ENCODE measurements at places on chromosomes 2 and 18.

DNA sequence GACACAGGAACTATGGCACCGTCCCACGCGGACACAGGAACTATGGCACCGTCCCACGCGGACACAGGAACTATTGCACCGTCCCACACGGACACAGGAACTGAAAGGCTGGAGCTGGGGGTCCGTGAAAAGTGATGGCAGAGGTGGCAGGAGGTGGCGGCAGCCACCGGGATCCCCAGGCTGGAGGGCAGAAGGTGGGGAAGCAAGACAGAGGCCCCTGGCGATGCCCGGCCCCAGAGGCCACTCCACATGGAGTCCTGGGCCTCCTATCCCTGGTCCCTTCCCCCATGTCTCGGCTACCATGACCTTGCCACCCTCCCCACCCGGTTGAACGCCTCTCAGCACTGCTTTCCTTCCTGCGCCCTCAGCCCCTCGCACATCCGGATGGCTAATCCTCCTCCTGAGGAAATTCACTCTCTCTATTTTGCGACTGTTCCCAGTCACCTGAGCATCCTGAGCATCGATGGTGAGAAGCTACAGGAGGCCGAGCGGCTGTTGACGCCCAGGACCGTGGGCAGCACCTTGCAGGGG, 181.4 kb downstream of the TMEM18 start:
- DNase-seq, result no peak

GRCh38 chr2:184879671-184880070, 281.3 kb downstream of the ZNF804A start:
- DNase-seq, result no peak

- no peak for DNase-seq
These were observed 90.3 kb downstream of the SLC25A12 start for GRCh38 chr2:171803757-171804156.

GRCh38 chr2:232668805-232669444, 28.2 kb upstream of the GIGYF2 start:
- no peak for DNase-seq

DNA sequence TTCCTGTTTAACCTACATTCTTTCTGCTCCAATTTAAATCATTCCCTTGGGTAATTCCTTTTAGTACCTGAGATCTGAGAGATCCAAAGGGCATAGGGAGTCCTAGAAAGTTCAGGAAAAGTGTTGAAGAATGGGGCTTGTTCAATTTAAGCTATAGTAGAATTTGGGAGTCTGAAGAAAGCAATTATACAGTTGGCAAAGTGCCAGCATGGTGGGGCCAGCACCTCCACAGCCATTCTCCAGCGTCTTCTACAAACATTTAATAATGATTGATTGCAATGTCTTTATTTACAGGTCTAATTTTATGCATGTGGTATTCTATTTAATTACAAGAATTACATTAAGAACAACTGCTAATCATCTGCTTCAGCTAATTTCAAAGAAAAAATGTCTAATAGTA, 957.7 kb upstream of the GYPC start:
- no peak for DNase-seq

- DNase-seq, result no peak
These were observed 89.1 kb downstream of the OSBPL6 start for GRCh38 chr2:178283341-178283918.

DNA sequence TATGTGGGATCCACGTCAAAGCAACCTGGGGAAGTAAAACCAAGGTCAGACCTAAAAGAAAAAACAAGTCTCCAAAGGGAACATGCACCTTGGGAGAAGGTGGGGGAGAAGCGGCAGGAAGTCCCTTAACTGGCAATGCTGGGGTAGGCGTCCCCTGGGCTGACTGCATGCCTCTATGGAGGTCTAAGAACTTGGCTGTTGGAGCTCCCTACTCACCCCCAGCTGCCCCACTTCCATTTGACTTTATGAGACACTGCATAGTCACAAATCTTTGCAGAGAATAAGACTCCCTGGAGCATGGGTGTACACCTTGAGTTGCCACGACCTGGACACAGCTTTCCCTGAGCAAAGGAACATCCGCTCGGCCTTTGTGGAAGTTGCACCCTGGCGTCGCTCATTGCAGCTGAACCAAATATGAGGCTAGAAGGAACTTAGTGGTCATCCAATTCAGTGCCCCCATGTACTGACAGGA, 2.8 kb downstream of the CAPN14 start:
- DNase-seq, result no peak

DNA sequence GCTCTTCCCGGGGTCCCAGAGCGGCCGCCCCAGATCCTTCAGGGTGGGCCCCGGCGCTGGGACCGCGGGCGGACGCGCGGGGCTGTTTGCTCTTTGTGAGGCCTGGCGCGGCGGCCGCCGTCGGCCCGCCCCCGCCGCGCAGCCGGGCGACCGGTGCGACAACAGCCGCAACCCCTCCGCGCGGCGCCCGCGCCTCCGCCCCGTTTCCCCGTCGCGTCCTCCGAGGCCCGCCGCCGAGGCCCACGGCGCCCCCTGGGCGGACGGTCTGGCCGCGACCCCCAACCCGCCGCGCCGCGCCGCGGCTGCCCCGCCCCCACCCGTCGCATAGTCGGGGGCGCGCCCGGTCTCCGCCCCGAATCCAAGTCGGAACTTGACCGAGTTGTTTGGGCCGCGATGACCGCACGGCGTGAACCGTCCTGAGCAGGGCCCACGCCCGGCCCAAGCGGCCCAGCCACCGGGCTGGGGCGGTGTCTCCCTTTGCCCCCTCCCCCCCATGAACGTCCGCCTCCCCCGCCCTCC, 448 bp downstream of the YPEL5 start:
- no peak for DNase-seq

DNA sequence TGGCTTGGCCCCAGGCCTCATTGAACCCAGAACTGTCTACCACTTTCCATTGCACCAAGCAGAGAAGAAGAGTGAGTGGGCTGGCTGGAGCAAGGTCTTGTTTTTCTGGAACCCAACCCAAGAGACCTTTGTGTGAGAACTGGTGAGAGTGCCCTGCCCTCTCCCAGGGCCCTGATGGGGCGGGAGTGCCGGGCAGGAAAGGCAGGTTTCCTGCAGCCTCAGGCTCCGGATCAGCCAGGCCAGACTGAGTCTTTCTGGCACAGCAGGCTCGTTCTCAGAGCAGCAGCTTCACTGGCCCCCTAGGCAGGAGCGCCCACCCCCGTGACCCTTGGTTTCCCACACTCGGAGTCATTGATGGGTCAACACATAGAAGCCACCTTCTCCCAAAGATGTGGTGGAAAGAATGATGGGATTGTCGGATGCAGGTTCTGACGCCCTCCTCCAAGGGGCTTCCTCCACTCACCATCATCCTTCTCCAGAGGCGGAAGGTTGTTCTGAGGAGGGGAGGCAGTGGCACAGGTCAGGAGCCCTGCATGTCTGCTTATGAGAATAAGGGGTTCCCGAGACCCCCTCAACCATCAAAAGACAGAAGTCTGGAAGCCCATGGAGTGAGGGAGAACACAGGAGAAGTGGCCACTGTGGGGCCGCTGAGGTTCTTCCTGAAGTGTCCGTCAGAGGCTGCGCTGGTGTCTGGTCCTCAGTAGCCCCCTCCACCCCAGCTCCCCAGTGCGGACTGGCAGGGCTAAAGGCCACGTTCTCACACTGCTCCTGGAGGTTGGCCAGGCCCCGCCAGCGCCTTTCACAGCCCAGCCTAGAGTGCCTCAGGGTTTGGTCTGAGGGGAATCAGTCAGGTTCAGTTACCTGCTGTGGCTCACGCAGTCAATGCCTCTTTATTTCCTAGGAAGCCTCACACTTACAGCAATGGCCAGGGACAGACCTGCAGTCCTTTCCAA, 62.8 kb upstream of the LAPTM4A start:
- DNase-seq, result no peak

DNA sequence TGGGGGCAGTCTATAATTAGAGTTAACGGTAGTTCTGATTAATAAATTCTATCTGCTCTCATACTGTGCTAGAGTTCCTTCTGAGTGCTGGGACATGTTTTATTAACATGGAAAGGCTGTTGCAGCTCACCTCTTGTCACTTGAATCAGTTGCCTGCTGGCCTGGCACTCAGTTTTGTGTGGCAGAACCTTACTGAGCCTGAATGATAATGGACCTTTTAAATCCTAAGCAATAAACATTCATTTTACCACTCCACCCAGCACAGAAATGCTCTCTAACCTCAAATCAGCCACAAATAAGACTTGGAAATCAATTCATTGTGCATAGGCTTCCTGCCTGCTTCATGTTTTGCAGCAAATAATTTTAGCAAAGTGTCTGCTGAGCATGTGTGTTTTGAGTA, 115.0 kb upstream of the RBMS1 start:
- DNase-seq, result no peak

- DNase-seq, result no peak
These were observed 243.6 kb downstream of the NEDD4L start for GRCh38 chr18:58287353-58288274.

- no peak for DNase-seq
These were observed 96.7 kb downstream of the PMAIP1 start for GRCh38 chr18:59996370-59996966.

DNA sequence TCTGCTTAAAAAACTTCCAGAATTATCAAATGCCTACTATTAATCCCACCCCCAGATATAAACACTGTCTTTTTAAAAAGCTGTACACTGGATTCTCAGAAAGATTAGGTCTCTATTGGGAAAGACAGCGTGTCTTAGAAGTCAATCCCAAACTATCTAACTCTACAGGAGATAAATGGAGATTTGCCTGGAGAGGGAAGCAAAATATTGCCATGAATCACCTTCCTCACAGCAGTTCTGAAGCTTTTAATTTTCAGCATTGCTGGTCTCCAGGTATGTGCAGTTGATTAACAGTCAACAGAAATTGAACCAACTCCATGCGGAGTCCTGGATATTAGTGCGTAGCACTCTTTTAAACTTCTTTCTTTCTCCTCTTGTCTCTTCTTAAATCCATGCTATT, 122.2 kb downstream of the DSC3 start:
- DNase-seq, result no peak

GRCh38 chr2:206824993-206825392, 59.6 kb downstream of the FASTKD2 start:
- DNase-seq, result no peak

- DNase-seq, result no peak
These were observed 59.3 kb downstream of the PMAIP1 start for GRCh38 chr18:59959073-59959472.

GRCh38 chr2:18487106-18487913, 73.1 kb downstream of the RDH14 start:
- DNase-seq, result no peak
